Neural crest cell (in vitro differentiated cells): ENCODE measurements at places on chromosomes 1 and 21.

- no peak for DNase-seq
Observed at GRCh38 chr21:42849759-42850412, 29.5 kb downstream of the WDR4 start.

DNA sequence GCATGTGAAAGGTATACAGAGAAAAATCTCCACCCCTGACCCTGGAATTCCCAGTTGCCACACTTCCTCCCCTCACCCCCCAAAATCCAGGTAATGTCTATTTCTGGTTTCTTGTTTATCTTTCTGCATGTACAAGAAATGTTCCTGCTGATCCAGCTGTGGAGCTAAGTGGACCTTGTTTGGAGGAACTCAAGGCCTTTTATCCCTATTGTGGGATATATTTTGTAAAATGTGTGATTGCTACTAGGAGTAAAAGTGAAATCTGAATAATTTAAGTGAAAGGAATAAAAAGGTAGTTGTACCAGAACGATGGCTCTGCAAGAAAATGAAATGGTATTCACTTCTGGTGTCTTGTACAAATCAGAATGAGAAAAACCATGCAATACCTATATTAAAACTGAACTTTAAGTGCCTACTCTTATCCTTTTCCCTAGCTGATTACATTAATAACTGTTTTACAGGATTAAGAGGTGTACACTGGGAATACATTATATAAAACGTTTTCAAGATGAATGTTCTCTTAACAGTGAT is 3.0 kb downstream of the SPEN start:
- DNase-seq = no peak

GRCh38 chr1:64912191-64912590 is 54.2 kb downstream of the JAK1 start:
- DNase-seq = no peak

- no peak for DNase-seq
Observed at GRCh38 chr1:60949826-60950197, 132.5 kb upstream of the NFIA start.

GRCh38 chr1:42692461-42692860 is 10.2 kb downstream of the YBX1 start:
- DNase-seq = no peak

GRCh38 chr1:27569506-27570291 is 34.2 kb downstream of the AHDC1 start:
- no peak for DNase-seq

DNA sequence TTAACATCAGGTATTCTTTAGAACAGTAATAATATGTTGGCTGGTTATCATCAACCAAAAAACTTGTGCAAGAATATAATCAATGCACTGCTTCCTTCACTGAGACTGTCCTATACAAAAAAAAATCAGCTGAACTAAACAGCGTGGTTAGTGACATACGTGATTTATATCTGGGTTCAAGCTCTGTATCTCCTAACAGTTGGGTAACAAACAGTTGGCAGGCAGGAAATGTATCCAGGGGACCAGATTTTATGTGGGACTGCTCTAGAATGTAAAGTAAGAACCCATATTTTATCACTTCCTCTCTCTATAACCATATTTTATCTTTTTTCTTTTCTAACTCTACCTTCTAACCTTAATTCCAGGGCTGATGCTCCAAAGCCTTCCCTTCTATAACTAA is 8.0 kb downstream of the ACBD6 start:
- no peak for DNase-seq

- DNase-seq = no peak
Observed at GRCh38 chr1:47756006-47756405, 241.2 kb downstream of the TRABD2B start.

DNA sequence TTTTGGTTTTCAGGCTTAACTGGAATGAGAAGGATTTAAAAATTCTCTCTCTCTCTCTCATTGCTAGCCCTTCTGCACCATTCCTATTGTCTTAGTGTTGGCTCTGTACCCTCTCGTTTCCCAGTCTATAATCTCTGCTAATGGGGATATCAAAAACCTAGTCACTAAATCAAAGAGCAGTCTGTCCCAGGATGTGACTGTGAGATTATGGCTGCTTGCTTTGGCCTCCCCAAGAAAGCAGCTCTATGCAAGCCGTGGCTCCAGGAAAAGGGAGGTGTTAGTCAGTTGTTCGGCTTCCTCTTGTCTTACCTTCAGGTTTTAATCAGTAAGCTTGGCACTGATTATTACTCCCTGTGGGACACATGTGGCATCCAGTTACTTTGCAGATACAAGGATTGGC is 468.8 kb downstream of the USP25 start:
- no peak for DNase-seq

- no peak for DNase-seq
Observed at GRCh38 chr1:213820362-213821149, 167.2 kb upstream of the PROX1 start.

GRCh38 chr1:231419147-231419546 is 2.9 kb downstream of the EGLN1 start:
- no peak for DNase-seq

DNA sequence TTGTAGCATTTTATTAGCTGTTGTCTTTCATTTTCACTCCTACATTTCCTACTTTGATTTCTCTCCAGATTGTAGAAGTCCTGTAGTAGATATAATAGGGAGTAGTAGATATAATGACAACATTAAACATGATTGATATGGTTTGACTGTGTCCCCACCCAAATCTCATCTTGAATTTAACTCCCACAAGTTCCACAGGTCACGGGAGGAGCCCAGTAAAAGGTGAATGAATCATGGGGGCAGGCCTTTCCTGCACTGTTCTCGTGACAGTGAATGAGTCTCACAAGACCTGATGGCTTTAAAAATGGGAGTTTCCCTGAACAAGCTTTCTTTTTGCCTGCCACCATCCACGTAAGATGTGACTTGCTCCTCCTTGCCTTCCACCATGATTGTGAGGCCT is 7.5 kb upstream of the PRDX6 start:
- no peak for DNase-seq

DNA sequence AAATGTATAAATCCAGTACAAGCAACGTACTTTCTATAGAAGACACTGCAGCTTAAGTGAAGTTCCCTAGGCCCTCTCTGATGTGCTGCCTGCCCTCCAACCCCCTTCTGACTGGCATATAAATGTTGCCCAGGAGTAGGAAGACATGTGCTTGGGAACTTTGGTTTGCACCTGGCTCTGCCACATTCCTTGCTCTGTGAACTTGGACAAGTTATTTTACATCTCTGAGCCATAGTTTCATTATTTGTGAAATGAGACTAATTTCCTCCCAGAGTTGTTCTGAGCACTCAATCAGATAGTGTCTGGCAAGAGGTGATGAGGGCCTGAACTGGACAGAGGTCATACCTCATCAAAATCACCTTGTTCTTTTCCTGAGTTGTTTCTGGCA is 3.5 kb upstream of the PHC2 start:
- DNase-seq = no peak

DNA sequence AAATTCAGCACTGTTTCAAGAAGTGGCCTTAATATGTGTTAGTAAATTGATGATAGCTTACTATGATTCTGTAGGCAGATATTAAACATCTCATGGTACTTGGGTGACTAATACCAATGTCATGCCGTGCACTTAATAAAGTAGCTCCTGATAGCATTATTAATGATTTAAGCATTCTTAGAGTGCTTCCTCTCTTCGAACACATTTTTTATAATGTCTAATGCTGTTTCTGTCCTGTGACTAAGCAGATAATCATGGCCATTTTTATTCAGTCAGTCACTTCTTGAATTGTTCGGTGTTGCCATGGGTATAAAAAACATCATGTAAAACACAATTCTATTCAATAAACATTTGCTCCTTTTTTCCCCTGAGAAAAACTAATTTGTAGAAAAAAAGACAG is 804.6 kb upstream of the ADGRL4 start:
- no peak for DNase-seq

- no peak for DNase-seq
Observed at GRCh38 chr1:18239671-18240070, 132.1 kb downstream of the IGSF21 start.

GRCh38 chr1:211335522-211336157 is 9.0 kb downstream of the TRAF5 start:
- no peak for DNase-seq

GRCh38 chr1:12148958-12149790 is 17.6 kb upstream of the TNFRSF1B start:
- no peak for DNase-seq

DNA sequence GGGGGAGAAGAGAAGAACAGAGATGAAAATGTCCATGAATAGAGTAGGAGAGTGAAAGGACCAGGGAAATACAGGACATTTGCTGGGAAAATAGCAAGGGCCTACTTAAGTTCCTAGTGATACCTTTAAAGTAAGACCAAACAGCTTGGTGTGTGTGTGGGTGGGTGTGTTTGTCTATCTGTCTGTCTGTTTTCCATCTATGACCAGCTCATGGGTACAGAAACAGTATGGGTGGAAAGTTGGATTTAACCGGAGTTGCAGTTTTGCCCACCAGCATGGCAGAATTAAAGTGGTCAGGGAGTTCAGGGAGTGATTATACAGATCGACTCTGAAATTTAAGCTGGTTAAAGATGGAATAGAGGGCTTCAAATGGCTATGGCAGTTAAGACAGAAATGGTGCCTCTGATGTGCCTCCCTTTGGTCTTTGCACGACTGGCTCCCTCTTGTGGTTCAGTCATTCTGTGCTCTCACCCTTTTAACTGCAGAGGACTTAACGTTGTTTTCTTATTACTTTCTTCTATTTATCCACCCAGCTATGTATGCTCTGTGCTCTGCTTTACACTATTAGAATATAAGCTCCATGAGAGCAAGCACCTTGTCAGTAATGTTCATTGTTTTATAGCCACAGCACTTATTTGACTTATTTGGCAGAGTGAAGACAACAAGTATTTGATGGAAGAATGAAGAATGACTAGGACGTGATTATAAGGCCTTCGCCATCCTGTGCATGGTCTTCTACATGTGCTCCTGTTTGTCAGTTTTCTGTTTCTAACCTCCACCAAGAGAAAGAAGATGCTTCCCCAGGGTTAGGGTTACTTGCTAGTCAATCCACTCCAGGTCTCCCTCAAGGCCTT is 72.7 kb upstream of the AK4 start:
- DNase-seq = peak; percentile 19

- DNase-seq = no peak
Observed at GRCh38 chr21:44462834-44463200, 7.5 kb downstream of the LRRC3 start.

GRCh38 chr1:93360111-93360510 is 14.4 kb downstream of the DR1 start:
- no peak for DNase-seq

- DNase-seq = no peak
Observed at GRCh38 chr1:47229031-47229885, 2.8 kb downstream of the TAL1 start.

DNA sequence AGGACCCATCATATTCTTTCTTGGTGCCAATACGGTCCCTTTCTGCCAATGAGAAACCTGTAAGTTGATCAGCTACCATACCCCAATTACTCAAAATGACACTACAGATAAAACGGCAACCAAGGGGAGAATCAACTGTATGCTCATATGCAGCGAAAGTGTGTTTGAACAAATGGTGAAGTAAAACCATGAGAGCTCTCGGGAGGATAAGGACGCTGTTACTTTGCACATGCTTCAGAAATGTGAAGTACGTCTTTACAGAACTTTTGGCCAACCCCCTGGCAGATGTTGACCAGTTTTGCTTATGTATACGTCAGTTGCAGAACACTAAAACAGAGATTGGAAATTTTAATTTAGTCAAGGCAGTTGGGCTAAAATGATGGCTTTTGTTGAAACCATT is 79.6 kb downstream of the PROX1 start:
- no peak for DNase-seq

DNA sequence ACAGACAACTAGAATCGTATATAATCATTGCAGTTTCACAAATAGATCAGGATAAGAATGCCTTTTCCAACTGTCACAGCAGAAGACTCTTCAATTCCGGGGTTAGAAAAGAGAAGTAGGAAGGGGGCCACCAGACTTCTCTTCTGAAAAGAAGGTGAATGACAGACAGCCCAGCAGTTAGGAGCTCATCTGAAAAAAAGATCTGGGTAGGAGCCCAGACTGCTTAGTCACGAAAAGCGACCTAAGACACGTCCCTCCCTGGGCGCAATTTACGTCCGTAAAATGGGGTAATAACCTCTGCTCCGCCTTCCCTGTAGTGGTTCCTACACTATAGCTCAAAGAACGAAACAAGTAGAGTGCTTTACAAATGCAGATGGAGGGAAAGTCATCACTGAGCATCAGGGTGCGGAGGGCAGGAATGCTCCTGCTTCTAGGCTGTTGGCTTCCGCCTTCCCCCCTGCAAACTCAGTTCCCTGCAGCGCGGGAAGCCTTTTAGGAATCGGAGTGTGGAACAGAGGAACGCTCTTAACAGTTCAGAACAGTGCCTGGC is 582 bp downstream of the ORC1 start:
- no peak for DNase-seq

DNA sequence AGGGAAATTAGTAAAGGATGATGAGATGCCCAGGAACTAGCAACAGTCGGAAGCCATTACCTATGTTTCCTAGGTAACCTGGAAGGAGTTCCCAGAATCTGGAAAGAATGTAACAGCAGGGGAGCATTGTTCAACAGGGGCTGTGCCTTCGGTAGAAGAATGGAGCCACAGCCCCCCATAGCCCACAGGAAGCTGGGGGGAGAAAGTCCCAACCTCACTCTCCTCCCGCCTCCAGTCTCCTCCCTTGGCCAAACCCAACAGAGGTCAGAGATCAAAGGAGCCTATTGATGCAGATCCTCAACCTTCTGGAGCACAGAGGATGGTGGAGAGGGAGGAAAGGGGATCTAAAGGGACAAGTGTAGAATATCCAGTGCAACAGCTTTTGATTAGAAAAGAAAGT is 131.5 kb upstream of the SLC44A3 start:
- DNase-seq = peak; percentile 5

DNA sequence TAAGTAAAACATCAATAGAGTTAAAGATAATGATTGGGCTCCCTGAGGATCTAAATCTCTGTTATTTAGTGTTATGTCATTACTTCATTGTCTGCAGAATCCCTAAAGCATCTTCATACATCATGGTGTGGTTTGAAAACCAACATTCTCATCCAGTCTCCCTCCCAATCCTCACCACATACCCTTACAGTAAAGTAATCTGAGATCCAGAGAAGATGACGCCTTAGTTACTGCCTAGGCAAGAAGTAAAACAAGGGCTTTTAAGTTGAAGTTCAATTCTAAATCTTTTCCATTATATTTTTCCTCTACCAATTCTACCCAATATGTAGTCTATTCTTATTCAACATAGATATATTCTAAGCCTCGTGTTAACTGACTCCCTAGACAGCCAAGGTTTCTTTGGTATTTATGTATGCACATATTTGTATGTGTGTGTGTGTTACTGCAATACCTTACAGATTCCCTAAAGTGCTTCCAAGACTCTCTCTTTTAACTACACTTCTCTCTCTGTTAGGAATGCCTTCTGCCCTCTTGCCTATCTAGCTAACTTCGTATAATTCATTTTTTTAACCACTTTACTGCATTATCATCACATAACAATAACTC is 17.3 kb downstream of the DPH5 start:
- no peak for DNase-seq
